Suppressor macrophage treated with lipopolysaccharide for 1 hour (primary cell): ENCODE measurements at places on chromosomes 5 and 9.
A peak's percentile ranks its signal among the peaks of the same experiment; 100 is the strongest.

DNA sequence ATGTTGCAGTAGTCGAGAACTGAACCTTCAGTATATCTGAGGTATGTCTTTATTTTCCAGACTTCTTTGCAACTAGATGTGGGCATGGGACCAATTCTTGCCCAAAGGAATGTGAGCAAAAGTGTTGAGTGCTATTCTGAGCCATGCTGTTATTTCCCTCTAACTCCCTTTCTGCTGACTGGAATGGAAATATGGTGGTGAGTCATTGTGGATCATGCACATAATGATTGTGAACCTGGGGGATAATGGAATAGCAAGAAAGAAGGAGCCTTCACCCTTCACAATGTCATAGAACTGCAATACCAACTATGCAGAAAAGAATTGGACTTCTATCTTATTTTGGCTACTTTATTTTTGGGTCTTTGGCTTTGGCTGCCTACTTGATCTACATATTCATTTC, 10.3 kb upstream of the DOCK2 start:
- DNase-seq, result peak; percentile 33

- peak; percentile 97 for DNase-seq
These were observed 9.6 kb upstream of the TRAF1 start for GRCh38 chr9:120936011-120936763.

DNA sequence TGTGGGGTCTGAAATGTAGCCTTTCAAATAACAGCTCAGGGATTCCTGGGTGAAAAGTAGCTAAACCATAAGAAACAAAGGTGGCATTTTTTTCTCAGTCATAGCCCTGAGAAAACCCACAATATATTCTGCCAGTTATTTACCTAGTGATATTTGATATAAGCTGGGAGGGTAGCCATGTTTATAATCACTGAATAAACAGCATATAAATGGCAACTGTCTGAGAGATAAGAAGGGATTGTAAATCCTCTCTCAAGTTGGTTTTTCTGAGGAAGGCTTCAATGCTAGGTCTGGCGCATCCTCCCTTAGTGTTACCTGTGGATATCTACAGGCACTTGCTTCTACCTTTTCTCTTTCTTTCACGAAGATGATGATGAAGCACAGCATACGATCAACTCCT, 1080.5 kb upstream of the DMAC1 start:
- DNase-seq, result no peak

DNA sequence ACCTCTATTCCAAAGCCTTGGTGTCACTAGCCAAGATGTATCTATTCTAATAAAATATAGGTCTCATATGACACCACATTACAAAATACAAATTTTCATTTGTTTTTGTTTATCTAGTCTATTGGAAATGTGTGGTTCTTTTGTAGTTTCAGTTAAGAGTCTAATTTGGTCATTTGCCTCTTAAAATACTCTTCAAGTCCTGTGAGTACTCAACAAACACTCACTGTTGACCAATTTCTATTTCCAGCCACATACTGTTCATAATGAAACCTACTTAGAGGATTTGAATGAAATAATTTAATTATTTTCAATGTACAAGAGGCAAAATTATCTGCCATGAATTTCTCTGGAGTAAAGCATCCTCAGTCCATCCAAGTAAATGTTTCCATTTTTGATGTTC, 40.6 kb downstream of the SLC1A3 start:
- no peak for DNase-seq

DNA sequence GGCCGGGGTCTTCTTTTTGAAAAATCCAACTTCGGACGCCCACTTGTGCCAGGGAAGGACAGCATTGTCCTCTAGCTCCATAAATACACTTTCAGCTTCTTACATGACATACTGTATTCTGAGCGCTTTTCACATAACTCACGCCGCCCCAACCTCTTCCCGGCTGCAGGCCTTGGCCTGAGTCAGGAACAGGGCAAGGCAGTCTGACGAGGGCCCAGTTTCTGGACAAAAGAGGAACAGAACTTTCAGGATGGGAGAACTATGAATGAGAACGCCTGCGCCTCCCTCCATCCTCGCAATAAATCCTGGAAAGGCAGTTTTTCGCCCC, 650 bp downstream of the DCTN4 start:
- DNase-seq, result no peak
